NCI-H345 (cell line): ENCODE measurements at places on chromosomes 11 and 22.

- no peak for DNase-seq
Measured at GRCh38 chr11:57180081-57180561, 1.6 kb upstream of the LRRC55 start.

GRCh38 chr22:42939451-42939881 is 75.5 kb downstream of the PACSIN2 start:
- DNase-seq: no peak

DNA sequence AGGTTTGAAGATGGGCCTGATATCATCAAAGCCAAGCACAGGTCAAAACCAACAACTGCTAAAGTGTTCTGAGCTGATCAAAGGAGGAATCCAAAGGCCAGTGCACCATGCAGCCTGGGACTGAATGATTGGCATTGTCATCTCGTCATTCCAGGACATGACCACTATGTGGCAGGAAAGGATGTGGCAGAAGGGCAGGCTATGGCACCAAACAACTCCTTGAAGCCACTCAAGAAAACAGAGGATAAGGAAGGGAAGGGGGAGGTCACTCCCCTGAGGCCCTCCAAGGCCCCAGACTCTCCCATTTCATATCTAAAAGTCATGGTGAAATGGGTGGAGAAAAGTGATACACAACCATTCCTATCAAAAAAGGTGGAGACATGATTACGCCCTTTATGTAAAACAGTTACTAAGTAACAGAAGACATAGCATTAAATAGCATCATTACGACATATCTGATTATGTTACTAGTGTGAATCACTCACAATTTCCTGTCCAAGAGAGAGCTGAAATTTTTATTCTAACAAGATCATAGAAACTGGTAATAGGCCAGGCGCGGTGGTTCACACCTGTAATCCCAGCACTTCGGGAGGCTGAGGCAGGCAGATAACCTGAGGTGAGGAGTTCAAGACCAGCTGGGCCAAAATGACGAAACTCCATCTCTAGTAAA is 49.3 kb downstream of the AHNAK start:
- peak; percentile 30 for DNase-seq

GRCh38 chr22:33908171-33909074 is 11.9 kb downstream of the LARGE1 start:
- no peak for DNase-seq

DNA sequence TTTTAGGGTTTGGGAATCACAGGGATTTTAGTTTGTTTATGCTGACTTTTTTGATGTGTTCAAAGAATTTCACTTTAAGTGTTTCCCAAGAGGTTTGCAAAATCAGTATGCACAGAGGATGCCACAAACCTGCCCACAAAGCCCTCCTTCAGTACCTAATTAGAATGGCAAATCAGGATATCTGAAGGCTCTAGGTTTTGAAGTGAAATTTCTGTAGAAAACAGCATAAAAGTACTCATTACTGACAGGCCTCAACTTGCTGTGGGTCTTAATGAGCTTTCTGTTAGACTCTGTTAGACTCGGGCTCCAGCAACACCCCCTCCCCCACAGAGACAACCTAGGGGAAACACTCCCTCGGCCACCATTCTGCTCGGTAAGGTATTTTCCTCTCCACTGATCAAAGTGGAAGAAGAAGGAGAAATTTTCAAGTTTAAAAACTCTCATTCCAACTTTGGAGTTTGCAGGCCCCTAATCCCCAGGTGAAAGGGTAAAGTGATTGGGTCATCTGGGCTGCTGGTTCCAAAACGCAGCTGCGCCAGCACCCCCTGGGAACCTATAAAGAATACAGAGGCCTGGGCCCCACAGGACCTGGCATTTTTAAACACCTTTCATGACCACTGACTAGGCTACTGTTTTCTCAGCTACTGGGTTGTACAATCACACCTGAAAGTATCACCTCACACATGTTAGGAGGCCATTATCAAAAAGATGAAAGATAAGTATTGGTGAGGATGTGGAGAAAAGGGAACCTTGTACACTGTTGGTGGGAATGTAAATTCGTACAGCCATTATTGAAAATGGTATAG is 67.5 kb downstream of the PLEKHA7 start:
- no peak for DNase-seq

GRCh38 chr22:44458044-44459020 is 39.7 kb downstream of the RTL6 start:
- no peak for DNase-seq

DNA sequence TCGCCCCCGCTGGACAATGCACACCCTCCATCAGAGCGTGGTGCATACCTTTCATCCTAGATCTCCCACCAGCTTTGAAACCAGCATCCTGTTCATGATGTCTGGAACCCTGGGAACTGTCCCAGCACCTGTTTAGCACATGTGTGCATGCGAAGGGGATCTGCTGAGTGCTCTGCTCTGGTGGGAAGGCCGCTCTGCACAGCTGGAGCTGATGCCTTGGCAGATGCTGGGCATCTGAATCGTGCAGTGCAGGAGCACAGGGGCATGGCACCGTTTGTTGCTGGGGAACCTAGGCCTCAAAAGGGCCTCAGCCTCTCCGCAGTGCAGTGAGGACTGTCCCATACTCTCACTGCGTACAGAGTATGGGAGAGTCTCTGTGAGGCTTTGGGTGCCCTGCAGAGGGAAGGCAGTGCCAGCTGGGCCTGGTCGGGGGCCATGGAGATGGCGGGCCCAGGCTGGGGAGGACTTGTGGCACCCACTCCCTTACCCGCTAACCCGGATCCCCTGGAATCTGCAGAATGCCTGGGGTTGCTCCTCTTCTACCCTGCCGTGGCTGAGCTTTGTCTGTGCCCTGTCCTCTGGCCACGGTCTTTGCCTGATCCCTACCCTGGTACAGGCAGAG is 72.9 kb upstream of the ATXN10 start:
- DNase-seq: no peak

- no peak for DNase-seq
Measured at GRCh38 chr11:111941963-111942362, 4.8 kb downstream of the DIXDC1 start.

DNA sequence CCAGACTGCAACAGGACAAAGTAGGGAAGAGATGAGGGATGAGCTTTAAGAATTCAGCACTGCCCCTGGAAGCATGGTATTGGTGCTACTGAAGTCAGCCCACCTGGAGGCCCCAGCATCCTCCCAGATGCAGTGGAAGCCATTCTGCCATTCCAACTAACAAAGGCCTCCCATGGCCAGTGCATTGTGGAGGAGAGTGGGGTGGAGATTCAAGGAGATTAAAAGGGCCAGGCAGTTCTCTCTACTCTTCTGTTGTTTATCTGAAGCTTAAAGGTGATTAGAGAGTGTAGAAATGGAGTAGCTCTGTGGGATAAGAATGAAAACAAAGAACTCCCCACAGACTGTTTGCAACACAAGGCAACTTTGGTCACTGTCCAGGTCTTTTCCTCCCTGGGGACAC is 24.1 kb upstream of the TSKU start:
- no peak for DNase-seq

- no peak for DNase-seq
Measured at GRCh38 chr22:38504731-38505540, 1.2 kb downstream of the DDX17 start.

- DNase-seq: no peak
Measured at GRCh38 chr11:73859671-73860070, 17.0 kb downstream of the COA4 start.

DNA sequence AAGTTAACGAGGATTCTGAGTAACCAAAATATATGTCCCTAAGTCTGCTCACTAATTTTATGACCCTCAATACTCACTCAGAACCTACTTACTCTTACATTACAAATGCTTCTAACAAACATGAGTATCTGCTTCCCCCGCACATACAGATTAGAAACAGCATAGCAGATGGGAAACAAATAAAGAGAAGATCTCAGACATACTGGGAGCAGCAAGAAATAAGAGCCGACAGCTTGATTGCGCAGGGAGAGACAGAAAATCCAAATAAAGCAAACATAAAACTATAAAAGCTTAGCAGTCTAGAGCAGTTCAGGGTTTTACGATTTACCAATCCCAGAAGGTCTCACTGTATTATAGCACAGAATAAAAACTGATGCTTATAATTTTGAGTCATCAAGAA is 89.1 kb upstream of the DBX1 start:
- DNase-seq: no peak

GRCh38 chr11:74778581-74778980 is 29.9 kb downstream of the RNF169 start:
- DNase-seq: no peak

DNA sequence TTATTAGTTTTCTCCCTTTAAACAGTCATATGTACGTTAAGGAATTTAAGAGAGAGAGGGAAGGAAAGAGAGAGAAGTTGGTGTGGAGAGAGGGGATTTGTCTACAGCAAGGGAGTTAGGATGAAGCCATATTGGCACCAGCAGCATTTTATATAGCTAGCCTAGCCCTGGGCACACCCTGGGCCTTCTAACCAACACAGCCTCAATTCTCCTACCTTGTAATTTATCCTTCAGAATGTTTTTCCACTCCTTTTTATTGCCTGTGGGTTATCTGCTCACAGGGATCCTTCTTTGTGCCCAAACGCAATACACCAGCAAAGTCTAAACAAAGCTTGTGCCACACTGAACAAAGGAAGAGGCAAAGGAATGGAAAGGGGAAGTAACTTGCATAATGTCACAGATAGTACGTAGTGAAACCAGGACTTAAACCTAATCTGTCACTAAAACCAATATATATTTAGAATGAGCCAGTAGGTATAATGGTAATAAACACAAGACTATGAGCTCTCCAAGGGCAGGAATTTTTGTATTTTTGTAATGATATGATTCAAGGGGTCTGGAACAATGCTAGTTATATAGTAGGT is 613.8 kb upstream of the TENM4 start:
- DNase-seq: no peak

DNA sequence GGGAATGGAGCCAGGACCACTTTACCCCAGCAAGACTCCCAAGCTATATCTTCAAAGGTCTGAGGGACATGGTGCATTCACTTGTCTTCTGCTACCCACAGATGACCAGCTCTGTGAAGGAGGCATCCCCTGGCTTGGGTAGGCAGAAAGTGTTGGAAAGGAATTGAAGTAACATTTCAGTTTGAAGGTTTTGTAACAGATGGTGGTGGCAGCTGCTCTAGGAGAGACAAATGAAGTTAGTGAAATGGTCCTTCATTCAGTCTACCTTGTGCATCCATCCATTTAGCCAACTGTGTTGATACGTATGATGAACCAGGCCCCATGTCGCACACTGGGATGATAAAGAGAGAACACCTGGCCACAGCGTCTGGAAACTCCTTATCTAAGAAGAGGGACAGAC is 140.5 kb downstream of the COMMD9 start:
- DNase-seq: no peak

DNA sequence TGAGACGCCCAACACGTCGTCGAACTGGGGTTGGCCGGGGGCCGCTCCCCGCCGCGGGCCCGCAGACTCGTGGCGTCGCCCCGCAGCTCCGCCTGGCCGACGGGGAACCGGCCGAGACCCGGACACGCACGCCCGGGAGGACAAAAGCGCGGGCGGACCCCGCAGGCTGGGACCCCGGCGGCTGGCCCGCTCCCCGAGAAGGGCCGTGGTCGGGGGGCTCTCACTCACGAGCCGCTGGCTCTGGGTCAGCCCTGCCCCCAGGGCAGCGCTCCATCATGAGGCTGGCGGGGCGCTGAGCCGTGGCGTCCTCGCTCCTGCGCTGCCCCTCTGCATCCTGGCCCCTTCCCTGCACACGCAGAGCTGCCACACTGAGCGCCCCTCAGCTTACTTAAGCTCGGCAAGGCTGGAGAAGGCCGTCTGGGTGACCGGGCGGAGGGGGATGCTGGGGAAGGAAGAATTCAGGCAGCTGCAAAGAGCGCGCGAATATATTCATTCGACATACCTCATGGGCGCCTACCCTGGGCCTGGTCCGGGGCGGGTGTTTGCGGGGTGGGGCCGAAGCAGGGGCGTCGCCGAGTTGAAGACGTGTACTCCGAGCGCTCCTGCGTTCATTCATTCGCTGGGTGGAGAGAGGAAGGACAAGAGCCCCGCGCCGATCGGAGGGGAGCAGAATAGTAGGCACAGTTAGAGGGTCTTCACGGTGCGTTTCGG is 579 bp upstream of the CYB5R2 start:
- DNase-seq: peak; percentile 16

DNA sequence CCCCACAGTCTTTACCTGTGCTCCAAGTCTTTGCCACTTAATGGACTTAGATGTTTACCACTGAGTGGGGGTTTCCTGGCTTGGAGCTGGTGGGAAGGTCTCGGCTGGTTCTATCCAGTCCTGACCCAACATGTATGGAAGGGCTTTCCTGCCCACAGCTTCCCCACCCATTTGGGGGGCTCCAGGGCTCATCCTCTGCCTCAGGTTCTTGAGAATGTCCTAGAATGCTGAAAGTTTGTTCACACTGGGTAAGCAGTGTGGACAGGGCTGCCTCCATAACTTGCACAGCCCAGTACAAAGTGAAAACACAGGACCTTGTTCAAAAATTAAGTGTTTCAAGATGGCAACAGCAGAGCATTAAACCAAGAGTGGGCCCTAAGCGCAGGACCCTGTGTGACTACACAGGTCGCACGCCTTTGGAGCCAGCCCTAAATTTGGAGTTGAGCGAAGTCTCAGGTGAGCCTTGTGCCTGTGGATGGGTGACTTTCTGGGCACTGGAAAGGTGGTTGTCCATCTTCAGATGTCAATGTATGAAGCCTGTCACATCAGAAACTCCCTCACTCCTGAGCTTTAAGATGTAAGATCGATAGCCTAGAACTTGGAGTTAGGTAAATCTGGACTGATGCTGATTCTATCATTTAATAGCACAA is 72.7 kb upstream of the NARS2 start:
- DNase-seq: no peak

- DNase-seq: no peak
Measured at GRCh38 chr11:12016246-12016645, 7.8 kb upstream of the DKK3 start.

DNA sequence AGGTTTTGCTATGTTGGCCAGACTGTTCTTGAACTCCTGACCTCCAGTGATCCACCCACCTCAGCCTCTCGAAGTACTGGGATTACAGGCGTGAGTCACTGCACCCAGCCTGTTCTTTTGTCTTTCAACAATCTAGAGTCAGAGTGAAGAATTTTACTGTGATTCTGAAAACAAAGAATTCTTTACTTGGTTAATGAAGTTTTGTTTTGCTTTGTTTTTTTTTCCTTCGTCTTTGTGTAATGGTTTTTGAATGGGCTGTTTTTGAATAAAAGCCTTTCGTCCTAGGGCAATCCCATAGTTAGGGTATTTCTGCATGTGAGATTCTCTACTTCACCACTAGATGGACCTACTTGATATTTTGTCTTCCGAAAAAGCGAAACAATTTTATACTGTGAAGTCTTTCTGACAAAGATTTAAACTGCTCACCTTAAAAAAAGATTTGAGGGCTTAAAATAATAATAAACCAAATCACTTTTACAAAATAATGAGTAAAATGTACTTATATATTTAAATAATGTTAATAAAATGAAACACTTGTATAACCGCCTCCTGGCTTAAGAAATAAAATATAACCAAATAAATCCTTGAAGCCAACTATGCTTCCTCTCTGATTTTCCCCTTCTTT is 43.4 kb upstream of the SC5D start:
- peak; percentile 56 for DNase-seq
